Neuronal stem cell (in vitro differentiated cells): ENCODE measurements at places on chromosomes 2 and 18.

DNA sequence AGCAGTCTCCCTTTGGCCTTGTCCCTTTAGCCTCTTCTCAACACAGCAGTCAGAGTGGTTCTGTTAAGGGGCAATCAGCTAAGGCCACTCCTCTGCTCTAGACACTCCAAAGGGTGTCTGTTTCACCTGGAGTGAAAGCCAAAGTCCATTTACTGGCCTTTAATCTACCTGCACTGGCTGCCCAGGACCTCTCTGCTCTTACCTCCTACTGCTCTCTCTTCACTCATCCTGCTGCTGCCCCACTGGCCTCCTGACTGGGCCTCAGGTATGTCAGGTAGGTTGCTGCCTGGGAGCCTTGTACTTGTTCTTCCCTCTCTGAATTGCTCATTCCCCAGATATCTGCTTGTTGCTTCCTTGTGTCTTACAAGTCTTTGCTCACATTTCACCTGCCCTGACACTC, 68.2 kb downstream of the PIKFYVE start:
- DNase-seq, result no peak

DNA sequence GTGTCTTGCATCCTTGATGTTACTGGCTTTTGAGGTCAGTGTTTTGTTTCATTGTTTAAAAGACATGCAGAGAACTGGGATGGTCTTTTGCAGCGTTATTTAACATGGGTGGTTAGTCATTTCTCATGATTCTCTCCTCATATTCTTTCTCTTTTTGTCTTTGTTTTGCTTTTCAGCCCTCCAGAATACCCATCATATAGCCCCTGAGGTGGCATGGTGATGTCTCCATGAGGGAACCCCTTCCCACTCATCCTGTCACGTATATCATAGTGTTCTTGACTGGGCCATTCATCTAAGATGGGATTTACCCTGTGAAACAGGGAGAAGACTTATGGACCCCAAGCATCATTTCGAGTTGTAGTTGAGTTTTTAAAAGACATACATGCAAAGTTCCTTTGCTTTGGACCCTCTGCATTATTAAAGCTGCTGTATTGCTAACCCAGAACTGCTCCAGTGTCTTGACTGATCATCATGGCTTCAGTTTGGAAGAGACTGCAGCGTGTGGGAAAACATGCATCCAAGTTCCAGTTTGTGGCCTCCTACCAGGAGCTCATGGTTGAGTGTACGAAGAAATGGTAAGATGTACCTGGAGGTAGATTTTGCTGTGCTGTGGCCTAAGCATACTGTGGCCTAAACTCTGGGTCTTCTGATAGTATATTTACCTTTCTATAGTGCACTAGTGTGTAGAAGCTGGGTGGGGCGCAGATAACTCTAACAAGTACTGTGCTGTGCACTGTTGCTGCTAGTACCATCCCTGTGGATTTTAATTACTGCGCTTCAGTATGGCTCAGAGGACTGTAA, 1.4 kb downstream of the EHBP1 start:
- no peak for DNase-seq

- DNase-seq, result no peak
These were observed 1654.2 kb upstream of the SLC39A10 start for GRCh38 chr2:194002699-194003368.

DNA sequence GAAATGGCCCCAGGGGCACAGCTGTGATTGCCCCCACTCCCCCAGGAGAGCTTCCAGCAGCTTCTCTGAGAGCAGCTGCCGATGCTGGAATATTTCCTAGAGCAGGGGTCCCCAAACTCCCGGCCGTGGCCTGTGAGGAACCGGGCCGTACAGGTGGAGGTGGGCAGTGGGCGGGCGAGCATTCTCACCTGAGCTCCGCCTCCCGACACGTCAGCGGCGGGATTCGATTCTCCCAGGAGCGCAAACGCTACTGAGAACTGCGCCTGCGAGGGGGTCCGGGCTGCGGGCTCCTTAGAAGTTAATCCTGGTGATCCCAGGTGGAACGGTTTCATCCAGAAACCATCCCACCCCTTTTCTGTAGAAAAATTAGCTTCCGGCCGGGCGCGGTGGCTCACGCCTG, 69.1 kb upstream of the PXDN start:
- DNase-seq, result no peak

- no peak for DNase-seq
These were observed 87.8 kb upstream of the SNTG2 start for GRCh38 chr2:862731-863466.

DNA sequence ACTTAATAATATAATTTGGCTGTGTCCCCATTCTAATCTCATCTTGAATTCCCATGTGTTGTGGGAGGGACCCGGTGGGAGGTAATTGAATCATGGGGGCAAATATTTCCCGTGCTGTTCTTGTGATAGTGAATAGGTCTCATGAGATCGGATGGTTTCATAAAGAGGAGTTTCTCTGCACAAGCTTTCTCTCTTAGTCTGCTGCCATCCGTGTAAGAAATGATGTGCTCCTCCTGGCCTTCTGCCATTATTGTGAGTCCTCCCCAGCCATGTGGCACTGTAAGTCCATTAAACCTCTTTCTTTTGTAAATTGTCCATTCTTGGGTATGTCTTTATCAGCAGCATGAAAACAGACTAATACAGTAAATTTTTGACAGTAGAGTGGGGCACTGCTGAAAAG, 102.5 kb upstream of the LTBP1 start:
- no peak for DNase-seq

- DNase-seq, result no peak
These were observed 171.6 kb downstream of the IKZF2 start for GRCh38 chr2:212979799-212980198.

DNA sequence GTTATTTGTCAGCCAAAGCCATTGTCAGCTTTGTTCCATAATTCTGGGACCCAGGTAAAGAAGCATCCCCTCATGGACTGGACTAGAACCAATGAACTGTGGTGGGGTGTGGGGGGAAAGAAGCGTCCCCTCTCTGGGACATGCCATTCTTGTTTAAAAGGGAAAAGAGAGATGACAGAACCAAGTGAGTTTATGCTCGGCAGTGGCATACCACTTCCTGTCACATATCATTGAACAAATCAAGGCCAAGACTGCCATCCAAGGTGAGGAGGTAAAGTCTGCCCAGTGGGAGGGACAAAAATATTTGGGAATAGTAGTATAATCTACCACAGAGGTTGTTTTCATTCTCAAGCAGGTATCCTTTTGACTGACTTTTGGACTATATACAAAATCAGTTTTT, 4.7 kb upstream of the GLS start:
- DNase-seq, result no peak

DNA sequence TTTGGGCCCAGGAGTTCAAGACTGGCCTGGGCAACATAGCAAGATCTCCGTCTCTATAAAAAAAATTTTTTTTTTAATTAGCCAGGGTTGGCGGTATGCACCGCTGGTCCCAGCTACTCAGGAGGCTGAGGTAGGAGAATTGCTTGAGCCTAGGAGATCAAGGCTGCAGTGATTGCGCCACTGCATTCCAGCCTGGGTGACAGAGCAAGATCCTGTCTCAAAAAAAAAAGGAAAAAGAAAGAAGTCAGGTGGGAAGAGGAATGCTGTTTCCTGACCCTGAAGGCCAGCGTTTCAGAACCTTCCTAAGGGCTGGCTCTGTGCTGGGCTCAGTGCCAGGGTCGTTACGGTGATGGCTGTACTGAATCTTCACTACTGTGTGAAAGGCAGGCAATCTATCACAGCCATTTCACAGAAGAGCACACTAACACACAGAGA, 35.0 kb upstream of the AGAP1 start:
- no peak for DNase-seq

- DNase-seq, result no peak
These were observed 143.8 kb downstream of the MEIS1 start for GRCh38 chr2:66578687-66579106.

GRCh38 chr2:120587997-120588336, 147.7 kb upstream of the GLI2 start:
- DNase-seq, result no peak

- DNase-seq, result no peak
These were observed 371.3 kb upstream of the HS6ST1 start for GRCh38 chr2:128689971-128690370.

DNA sequence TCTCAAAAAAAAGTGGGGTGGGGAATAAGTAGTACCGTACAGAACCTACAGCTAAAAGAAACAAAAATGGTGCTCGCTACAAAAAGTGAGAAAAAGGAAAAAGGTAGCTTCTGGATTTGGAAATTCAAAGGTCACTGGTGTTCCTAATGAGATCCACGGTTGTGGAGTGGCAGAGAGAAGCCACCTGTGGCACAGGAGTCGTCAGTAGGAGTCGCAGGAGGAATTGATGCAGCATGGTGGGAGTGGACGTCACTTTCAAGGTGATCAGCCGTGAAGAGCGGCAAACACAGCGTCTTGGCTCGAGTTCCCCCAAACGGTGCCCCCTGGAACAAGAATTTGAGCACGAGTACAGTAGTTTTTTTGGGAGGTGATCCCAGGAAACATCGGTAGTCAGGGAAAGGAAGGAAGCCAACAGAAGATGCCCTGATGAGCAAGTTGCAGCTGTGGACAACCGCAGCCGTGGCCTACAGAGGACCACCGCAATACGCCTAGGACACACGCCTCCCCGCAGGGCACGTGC, 1.4 kb upstream of the TTL start:
- DNase-seq, result no peak

GRCh38 chr2:41618754-41619153, 429.1 kb upstream of the PKDCC start:
- DNase-seq, result no peak

DNA sequence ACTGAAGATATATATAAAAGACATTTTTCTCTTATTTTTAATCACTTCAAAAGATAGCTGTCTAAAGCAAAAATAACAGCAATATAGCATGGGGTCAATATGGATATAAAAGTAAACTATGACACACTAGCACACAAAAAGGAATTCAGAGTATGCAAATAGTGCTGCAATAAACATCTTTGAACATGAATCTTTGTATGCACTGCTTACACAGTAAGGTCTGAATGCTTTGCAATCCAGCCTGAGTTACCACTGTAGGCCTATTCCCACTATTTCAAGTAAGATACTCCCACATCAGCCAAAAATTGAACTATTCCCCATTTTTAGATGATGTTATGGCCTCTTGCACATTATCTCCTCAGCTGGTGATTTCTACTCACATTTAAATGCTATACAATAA, 27.4 kb upstream of the ERCC3 start:
- no peak for DNase-seq

- DNase-seq, result no peak
These were observed 40.2 kb downstream of the MYOM1 start for GRCh38 chr18:3179430-3180089.

GRCh38 chr2:239034561-239035341, 186.9 kb downstream of the TWIST2 start:
- no peak for DNase-seq

DNA sequence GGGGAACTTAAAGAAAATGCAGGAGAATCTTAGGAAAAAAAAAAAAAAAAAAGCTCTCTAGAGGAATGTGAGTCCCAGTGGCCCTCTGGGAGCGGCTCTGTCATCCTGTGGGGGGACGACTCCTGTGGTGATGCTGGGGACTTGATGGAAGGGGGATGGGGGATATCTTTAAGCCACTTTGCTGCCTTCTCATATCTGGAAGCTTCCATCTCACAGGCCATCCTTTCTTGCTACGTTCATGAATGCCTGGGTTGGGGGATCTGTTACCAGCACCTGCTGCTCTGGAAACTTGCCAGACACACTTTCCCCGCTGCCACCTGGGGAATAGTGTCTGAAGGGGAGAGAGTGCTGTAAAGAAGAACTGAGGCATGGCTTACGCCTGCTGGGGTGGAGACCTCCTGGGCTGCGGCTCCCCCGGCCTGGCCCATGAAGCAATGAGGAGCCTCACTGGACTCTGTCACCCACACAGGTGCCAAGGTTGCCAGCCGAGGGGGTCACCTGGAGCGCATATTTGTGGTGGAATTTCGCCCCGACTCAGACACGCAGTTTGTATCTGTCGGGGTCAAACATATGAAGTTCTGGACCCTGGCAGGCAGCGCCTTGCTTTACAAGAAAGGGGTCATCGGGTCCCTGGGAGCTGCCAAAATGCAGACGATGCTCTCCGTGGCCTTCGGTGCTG, 92.8 kb downstream of the RTN4 start:
- no peak for DNase-seq

- no peak for DNase-seq
These were observed 3.2 kb upstream of the NEU2 start for GRCh38 chr2:233029321-233029720.
